Esophagus squamous epithelium (tissue), 5 donors: ENCODE measurements at places on chromosomes 11 and 22. TPM values are rescaled to one million over a fixed set of nuclear protein-coding genes. Genes with fewer than 3 reads are reported as not detected.

The TUB gene
- 2.9 TPM for total RNA-seq

The PAK1 gene
- total RNA-seq: 29.8 TPM

The STARD10 gene
- 42.2 TPM for total RNA-seq

The CD248 gene
- total RNA-seq: 1.9 TPM

The MAP6 gene
- total RNA-seq: 3.6 TPM

The EPS8L2 gene
- 367 TPM for total RNA-seq
